Hematopoietic multipotent progenitor cell treated with erythropoietin and hydrocortisone succinate and interleukin-3 and kit ligand, for 15 days (in vitro differentiated cells): ENCODE measurements at places on chromosomes 2 and 18.

DNA sequence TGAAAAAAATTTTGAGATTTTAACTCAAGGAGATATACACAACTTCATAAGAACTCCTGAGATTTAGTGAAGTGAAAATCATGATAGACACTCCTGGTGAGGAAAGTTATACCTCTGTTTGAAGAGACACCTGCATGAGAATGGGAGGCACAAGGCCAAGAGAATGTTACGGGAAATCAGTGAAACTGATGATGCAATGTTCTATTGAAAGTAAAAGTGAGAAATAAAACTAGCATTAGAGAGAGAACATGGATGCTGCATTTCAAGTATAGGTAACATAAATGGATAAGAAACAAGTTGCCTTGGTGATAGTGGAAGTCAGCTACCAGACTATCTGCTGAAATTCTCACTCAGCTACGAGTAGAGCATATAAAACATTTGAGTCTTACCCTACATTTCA is 562.1 kb upstream of the FANCL start:
- no peak for DNase-seq

DNA sequence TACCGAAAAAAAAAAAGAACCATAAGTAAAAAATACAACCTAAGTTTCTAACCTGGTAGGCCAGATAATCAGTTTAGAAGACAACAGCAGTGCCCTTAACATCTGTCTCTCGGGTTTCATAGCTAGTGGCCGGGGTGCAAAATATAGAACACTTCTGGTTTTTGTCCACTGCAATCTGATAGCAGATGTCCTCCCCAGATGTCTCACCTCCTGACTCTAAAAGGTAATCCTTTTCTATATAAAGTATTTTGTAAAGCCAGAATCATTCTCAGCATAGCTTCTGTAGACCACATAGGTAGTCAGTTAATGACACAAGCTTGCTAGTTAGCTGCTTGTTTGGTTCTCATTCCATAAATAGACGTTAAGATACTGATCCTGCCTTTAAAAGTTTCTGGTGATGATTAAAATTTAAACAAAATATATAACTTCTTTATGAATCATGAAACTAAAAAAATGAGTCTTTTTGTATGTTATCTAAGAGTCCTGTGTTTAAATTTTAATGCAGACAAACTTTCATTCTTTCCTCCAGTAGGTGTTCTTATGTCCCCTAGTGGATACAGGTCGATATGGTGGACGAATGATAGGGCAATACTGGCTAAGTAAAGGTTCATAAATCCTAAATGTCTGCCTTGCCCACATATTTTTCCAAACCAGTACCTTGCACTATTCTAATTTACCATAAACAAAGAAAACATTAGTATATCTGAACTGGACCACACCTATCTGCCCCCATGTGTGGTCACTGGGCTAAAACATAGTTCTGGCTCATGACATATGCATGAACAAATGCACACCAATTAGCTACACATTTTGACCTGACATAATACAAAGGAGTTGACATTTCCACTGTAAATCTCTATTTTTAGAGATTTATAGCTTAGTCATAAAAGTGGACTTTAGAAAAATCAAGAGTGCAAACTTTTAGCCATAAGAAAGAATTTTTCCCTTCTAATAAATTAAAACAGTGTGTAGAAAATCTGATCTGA is 171.0 kb downstream of the SRBD1 start:
- DNase-seq: no peak

GRCh38 chr2:26533661-26534060 is 55.7 kb upstream of the OTOF start:
- no peak for DNase-seq

DNA sequence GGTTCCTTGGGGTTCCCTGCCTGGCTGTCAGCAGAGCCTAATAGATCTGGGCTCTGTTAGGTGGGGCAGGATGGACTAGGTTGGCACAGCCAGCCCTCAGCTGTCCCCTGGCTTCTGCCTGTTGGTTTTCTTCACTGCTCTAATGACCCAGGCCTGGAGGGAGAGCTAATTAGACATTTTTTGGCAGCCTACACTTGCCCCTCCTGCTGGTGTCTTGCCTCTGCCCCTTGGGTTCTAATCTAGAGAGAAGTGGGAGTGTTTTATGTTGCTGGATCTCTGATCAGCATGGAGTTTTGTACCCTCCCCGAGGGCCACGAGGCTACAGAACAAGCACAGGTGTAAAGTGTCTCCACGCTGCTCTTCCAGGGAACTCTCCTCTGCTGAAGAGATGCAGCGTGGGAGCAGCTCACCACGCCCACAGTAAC is 199.4 kb upstream of the RASGRP3 start:
- DNase-seq: no peak

DNA sequence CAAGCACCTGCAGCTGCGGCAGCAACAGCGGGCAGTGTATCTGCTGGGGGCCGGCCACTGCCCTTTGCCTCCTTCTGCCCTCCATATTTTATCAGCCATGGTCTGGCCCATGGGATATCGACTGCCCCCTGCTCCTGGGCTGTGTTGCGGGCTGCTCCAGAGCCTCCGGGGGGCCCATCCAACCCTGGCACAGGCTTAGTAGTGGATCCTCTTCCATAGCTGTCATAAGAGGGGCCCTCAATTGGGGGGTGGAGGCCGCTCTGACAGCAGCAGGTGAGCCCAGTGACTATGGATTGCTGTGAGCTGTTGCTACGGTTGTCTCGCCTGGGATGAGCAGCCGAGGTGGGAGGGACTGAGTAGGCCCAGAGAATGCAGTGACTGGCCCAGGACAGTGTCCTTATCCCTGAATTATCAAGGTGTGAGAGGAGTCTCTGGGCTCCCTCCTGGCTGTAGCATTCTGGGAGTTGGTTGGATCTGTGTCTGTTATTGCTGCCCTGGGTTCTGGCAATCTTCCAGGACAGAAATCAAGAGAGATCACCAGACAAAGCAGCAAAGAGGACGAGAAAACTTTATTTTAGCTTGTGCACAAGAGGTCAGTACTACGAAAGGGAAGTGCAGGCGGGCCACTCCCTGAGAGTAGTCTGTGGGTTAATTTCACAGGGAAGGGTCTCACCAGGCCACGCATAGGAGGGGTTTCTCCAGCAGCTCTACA is 145.1 kb downstream of the ASB1 start:
- DNase-seq: no peak
